ENCODE measurements at places on chromosomes 3 and 15. TPM values are rescaled to one million over a fixed set of nuclear protein-coding genes. Genes with fewer than 3 reads are reported as not detected.

The LMAN1L gene
- 0.56 TPM for total RNA-seq

The SPINT1 gene
- 1.6 TPM for total RNA-seq

The SLC12A1 gene
- not detected for total RNA-seq

The STX19 gene
- not detected for total RNA-seq

The PLA2G4F gene
- not detected for total RNA-seq

The GOLGA8J gene
- 0.19 TPM for total RNA-seq
